Panc1 (cell line): ENCODE measurements at places on chromosomes 3 and 15. TPM values are rescaled to one million over a fixed set of nuclear protein-coding genes. Genes with fewer than 3 reads are reported as not detected.

Gene LTF
- not detected for total RNA-seq

Gene ADAMTS17
- total RNA-seq = 1.6 TPM

Gene DNASE1L3
- total RNA-seq = not detected

Gene PLA2G4E
- total RNA-seq = not detected

Gene RBPMS2
- total RNA-seq = 33.7 TPM

Gene LOXL1
- total RNA-seq = 18.6 TPM

GRCh38 chr15:74528876-74529275, 12.1 kb upstream of the ARID3B start:
- no peaks in the 10 kb centered on the region for H3K36me3 ChIP-seq
- H3K27me3 ChIP-seq = no peaks in the 10 kb centered on the region
- H3K27ac ChIP-seq = no peak overlapping the region
- DNase-seq = no peak

DNA sequence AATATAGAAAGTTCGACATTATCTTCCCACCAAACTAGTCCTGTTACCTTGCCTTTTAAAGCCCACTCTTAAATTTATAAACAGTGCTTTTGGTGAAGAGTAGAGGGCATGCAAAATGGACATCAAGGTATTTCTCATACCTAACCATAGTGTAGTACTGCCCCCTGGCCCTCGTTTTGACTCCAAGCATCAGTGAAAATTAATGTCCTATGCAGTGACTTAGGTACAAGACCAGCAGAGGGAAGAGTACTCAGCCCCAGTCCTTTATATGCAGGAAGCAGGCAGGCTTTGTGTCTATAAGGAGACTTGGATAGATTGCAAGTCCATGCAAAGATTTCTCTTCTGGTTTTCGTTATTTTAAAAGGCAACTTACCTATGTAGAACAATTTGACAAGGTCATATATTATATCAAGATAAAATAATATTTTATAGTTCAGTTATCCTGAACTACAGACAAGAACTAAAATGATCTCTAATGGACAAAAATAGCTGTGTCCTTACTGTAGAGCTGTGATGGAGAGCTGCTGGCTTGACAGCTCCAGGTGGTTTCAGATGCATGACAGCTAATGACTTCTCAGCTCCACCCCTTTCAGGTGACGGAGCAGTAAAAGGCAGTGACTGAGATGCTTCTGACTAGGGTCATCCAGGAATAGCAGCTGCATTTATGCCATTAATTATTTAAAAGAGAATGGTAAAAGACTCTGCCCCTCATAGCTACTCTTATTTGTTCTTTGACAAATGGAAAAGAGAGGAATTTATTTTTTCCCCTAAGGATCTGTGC, 646.1 kb downstream of the SQOR start:
- no peaks in the 10 kb centered on the region for H3K36me3 ChIP-seq
- no peaks in the 10 kb centered on the region for H3K27me3 ChIP-seq
- no peak overlapping the region for H3K27ac ChIP-seq
- no peak for DNase-seq
- no peak overlapping the region for H3K4me3 ChIP-seq

DNA sequence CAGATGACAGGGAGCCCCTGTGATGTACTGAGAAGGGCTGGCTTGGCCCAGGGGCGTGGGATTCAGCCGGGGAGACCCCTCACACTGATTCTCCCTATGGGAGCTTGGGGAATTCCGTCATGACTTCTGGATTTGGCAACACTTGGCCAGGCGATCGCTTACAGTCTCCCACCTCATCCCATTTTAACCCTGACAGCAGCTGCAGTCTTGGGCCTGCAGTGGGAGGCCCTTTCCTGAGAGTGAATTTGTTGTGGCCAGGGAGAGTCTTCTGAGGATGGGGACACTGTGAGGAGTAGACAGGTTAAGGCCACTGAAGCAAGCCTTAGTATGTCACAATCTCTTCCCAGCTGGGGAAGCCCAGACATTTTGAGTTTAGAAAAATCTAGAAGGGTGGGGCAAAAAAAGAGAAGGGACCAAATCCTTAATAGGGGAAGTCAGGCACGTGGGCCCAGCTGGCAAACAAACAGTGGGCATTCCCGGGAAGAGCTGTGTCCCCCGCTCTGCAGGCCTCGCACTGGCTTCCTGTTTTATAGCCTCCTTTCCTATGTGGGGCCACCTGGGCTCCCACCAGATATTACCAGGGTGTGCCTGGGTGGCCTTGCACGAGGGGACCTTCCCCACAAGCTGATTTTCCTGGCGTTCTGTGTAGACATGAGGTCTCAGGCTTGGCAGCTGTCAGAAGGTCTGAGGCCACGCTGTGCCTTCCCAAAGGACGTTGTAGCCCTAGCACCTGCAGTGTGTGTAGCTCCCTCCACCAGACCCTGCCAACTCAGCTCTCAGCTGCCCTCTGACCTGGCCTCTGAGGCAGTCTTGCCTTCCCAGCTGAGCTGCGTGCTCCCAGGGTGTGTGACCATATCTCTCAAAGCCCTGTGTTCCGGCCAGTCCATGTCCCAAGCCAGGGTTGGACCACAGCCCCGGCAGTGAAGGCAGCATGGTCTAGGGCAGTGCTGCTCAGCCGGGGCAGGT, 64.5 kb downstream of the FEM1B start:
- no peaks in the 10 kb centered on the region for H3K4me1 ChIP-seq
- no peaks in the 10 kb centered on the region for H3K27me3 ChIP-seq
- DNase-seq = no peak
- no peaks in the 10 kb centered on the region for H3K36me3 ChIP-seq

GRCh38 chr3:45283471-45283870, 57.4 kb upstream of the TMEM158 start:
- no peak for DNase-seq
- peaks cover 6% of the 10 kb centered on the region; the same call in 1 of the 2 replicates for H3K27me3 ChIP-seq
- no peak overlapping the region for H3K4me3 ChIP-seq
- H3K27ac ChIP-seq = no peak overlapping the region
- H3K36me3 ChIP-seq = no peaks in the 10 kb centered on the region
- no peaks in the 10 kb centered on the region for H3K4me1 ChIP-seq

DNA sequence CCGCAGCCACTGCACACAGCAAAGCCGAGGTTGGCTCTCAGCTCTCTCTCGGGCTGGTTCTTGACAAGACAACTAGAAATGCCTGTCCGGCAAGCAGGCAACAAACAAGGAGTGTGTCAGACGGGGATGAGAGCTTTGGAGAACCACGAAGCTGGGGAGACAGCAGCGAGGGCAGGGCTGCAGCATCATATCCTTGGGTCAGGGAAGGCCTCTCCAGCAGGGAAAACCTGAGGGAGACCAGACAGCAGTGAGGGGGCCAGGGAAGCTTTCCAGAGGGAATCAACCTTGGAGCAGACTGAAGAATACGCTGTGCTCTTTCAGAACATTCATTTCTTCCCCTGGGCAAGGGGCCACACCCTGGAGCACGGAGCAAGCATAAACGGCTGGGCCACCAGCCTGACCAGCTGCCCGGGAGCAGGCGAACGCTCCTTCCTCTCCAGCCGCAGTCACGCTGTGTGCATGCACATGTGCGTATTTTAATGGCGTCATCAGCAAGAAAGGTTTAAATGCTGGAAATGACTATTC, 58.7 kb downstream of the CHSY1 start:
- no peaks in the 10 kb centered on the region for H3K27me3 ChIP-seq
- no peak overlapping the region for H3K4me3 ChIP-seq
- DNase-seq = no peak

GRCh38 chr3:118146658-118147375, 887.8 kb downstream of the IGSF11 start:
- no peak overlapping the region for H3K4me3 ChIP-seq
- DNase-seq = no peak
- H3K27ac ChIP-seq = no peak overlapping the region
- no peaks in the 10 kb centered on the region for H3K36me3 ChIP-seq
- H3K27me3 ChIP-seq = no peaks in the 10 kb centered on the region

GRCh38 chr3:186181901-186182300, 73.0 kb upstream of the ETV5 start:
- H3K27ac ChIP-seq = no peak overlapping the region
- no peaks in the 10 kb centered on the region for H3K4me1 ChIP-seq
- no peaks in the 10 kb centered on the region for H3K36me3 ChIP-seq
- no peak for DNase-seq
- H3K4me3 ChIP-seq = no peak overlapping the region
- H3K27me3 ChIP-seq = peaks cover 3% of the 10 kb centered on the region; the same call in 1 of the 2 replicates

GRCh38 chr3:193848547-193848946, 255.5 kb downstream of the OPA1 start:
- no peak overlapping the region for H3K4me3 ChIP-seq
- no peak overlapping the region for H3K27ac ChIP-seq
- DNase-seq = no peak
- H3K27me3 ChIP-seq = no peaks in the 10 kb centered on the region
- H3K4me1 ChIP-seq = peaks cover 22% of the 10 kb centered on the region
- no peaks in the 10 kb centered on the region for H3K36me3 ChIP-seq
